Inflammatory macrophage (primary cell): ENCODE measurements at places on chromosomes 2 and 18.

GRCh38 chr2:18483896-18484295, 76.6 kb downstream of the RDH14 start:
- DNase-seq: no peak

DNA sequence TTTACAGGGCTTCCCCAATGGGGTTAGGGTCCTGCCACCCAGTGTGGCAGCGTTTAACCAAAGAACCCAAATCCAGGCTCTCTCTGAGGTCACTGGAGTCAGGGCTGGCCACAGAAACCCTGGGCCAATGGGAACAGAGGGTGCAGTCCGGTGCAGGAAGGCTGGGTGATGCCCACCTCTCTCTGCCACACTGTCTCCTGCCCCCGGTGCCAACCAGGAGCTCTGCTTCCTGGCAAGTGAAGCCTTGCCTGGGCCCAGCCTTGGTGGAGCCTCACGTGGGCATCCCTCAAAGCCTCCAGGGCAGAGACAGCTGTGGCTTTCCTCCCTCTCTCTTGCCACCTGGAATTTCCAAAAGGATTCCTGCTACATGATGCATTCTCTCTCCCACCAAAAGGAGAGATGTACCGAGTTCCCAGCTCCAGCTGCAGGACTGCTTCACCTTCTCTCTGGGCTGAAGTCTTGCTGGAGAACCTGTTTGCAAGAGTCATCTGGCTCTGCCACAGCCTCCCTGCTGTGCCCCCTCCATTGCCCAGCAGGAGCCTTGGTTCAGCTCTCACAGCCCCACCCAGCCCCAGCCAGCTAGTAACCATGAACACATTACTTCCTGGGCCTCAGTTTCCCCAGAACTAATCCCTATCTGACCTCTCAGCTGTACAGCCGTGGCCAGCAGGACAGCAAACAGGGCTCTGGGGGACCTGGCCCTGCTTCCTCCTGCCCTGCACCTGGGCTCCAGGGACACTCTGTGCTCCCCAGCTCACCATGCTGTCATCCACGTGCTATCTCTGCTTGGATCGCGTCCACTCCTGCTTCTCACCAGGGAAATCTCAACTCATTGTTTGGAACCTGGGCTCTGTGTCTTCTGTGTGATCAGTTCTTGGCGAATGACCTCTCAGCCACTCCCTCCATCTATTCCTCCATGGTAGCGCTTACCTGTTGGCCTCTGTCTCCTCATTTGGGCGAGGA, 43.4 kb downstream of the KCNF1 start:
- no peak for DNase-seq

GRCh38 chr2:11553661-11554398, 20.0 kb downstream of the GREB1 start:
- peak; percentile 62 for DNase-seq

GRCh38 chr2:98924038-98924830, 11.8 kb downstream of the CRACDL start:
- DNase-seq: no peak

GRCh38 chr2:237497838-237498186, 10.8 kb downstream of the MLPH start:
- DNase-seq: peak; percentile 96

DNA sequence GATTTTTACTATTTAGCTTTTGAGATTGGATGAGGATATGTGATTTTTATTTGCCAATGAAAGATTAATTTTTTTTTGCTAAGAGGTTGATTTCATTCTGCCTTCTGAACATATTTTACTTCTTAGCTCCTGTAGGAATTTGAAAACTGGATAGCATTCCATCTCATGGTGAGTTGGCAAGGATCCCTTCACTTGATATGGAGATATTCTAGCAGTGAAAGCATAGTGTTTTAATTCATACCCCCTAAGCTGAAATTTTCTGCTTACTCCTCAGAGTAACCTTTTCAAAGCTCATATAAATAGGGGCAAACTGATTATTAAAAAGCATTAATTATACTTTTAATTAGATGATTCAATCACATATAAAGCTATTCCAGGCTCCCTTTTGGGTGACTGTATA, 61.0 kb upstream of the KCNJ3 start:
- no peak for DNase-seq

- no peak for DNase-seq
Measured at GRCh38 chr2:120761164-120761861, 25.6 kb downstream of the GLI2 start.

GRCh38 chr2:159066541-159067156, 98.2 kb downstream of the TANC1 start:
- DNase-seq: no peak

DNA sequence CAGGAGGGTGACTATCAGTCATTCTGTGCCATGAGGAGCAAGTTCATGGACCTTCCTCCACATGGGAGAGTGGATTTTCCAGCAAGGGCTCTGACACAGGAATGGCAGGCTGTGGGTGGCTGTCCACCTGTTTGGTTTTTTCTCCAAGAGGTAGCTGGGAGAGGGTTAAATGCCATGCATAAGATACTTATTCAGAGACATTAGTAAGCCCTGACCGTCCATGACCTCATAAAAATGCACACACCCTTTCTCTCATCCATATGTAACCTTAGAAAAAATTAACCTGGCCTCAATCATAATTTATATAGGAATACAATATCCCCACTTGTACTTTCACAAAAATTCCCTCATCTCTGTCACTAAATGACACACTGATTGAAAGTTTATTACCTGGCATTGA, 51.3 kb downstream of the NPPC start:
- no peak for DNase-seq
